ENCODE measurements at places on chromosomes 7 and 10.

GRCh38 chr10:133326745-133327650, 9.7 kb downstream of the CALY start:
- no peak for DNase-seq

DNA sequence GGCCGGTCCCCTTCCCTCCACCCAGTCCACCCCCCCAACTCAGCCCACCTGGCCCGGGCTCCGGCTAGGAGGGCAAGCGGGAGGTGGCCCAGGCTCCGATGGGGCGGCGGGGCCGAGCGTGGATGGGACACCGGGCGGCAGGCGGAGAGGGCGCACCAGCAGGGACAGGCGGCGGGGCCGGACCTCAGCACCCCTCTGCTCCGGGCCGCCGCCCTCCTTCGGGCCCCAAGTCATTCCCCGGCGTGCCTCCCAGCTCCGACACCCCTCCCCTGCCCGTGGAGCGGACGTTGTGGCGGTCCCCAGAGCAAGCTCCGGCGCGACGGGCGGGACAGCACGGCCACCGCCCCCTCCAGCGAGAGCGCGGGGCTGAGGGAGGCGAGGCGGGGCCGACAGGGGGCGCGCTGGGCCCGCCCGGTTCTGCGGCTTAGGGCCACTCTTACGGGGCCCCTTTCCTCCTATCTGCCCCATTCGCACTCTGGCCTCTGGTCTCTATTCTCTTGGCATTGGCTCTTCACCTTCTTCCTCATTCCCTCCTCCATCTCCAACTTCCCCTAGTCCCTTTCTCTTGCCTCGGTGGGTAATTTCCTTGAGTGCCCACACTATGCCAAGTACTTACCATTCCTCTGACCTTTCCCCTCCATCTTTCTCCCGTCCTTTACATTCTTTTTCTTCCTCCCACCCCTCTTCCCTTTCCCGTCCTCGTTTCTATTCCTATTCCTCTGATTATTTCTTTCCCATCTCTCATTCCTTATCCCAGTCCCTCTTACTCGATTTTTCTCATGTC, 701 bp upstream of the GBX1 start:
- no peak for DNase-seq

GRCh38 chr10:98217801-98218200, 50.2 kb downstream of the LOXL4 start:
- DNase-seq: no peak

DNA sequence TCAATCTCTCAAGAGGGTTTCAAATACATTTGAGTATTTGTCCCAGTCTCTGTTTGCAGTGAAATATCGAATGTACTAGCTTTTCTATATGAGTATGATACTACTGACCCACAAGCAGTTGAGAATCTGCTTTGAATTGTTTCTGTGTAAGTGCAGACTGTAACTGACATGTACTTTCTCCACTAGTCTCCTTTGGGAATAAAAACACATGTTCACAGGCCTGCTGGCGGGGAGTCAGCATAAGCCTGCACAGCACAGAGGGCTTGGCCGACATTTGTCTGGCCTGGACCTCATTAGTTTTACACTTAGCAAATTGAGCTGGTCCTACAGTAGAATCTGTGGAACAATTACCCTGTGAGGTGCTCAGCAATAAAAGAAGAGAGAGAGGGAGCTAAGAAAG, 72.6 kb downstream of the ITGB8 start:
- no peak for DNase-seq

GRCh38 chr7:26688936-26689506, 175.4 kb downstream of the SKAP2 start:
- no peak for DNase-seq

DNA sequence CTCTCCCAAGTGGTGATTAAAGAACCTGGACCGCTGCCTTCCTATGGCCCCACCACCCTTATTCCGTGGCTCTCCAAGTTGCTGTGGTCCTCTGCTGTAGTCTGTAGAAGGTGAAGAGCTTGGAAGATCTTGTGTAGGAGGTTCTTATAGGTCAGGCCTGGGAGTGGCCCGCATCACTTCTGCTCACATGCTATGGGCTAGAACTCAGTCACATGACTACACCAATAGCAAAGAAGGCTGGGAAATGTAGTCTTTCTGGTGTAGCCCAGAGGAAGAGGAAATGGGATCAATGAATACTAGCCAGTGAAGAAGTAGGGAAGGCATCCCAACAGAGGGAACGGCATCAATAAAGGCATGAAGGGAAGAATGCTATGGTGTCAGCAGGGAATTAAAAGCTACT, 41.3 kb upstream of the AOAH start:
- DNase-seq: no peak

GRCh38 chr7:156919132-156919713, 26.2 kb upstream of the LMBR1 start:
- DNase-seq: no peak

- no peak for DNase-seq
These were observed 139.3 kb upstream of the ODAD2 start for GRCh38 chr10:28137907-28138880.

DNA sequence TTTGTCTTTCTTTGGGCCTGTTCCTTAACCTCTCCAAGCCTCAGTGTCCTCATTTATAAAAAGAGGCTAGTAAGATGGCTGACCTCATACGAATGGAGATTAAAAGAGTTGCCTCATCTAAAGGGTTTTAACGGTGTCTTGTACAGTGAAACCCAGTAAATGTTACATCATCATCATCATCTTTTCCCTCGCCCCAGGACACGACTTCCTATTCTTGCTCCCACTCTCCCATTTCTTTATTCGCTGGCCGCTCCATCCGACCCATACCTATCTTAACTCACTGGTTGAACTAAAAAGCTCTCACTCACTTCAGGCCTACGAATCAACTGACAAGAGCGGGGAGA, 554 bp downstream of the FRA10AC1 start:
- DNase-seq: no peak

DNA sequence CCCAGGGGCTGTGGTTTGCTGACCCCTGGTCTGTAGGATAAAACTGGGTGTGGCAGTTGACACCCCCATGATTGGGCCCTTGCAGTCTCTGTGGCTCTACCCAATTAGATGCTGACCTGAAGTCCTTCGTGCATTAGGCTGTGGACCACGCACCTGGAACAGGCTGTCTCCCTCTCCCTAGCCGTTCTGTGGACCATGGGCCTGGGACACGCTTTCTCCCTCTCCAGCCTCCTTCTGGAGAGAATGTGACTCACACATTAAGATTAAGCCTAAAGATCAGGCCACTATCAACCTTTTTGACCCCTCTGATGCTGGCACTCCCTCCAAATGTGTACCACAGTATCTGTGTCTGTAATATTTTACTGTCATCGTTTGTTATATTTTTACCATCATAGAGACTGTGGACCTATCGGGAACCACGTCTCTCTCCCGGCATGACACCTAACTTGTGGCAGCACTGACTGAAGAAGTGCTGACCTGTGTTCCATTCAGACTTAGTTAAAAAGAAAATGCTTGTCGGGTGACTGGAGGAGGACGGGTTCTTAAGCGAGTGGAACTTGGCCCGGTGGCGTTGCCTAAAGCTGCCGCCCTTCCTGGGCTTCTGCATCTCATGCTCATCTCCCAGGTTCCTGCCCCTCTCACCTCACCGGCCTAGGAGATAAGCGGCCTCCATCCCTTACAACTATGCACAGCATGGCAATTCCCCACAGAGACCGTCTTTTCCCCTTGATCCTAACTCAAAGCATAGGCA, 92.8 kb downstream of the WDR37 start:
- DNase-seq: no peak

DNA sequence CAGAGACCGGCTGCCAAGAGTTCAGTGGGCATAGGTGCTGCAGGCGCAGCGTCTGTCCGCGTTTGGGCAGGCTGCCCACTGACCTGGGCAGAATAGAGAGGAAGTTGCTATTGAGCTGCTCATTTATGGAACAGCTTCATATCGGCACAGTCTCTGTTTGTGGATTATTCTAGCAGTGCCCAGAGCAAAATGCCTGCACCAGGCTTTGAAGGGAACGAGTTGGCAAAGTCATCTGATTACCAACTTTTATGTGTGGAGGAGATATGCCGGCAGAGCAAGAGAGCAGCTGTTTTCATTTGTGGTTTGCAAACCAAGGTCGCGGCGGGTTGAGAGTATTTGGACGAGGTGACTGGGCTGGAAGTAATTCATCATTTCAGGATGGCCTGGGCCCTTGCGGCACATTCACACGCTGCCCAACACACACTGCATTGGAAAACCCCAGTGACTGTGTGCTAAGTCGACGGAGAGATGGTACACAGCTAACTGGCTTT, 228.5 kb downstream of the TCERG1L start:
- DNase-seq: no peak

GRCh38 chr7:104938741-104939390, 75.1 kb upstream of the KMT2E start:
- no peak for DNase-seq

DNA sequence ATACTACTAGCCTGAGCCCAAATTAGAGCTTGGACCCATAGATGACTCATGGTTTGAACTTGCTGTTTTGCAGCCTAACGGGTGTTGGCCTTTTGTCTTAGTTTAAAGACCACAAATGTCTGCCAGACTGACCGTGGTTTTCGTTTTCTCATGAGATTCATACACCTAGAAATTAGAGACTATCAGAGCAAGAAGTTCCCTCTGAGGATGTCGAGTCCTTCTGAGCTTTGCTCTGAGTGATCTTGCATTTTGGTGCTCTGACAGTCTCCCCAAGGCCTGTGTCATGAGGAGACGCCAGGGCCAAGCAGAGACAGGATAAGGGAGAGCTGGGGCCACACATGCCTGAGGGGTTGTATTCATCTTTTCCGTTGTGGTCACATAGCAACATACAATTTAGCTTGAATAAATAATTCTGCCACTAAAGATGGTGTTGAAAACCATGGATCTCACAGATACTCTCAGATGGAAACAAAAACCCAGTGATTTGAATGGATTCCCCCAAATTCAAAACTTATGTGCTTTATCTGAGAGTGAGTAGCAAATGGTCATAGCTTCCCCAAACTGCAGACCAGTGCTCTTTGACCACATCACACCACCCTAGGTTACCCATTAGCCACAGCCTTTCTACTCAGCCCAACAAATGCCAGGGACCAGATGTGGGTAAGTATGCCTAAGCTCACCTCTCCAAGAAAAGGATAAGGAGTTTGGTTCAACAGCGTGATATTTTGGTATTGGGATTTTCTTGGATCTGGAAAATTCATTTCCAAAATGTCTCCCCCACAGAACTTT, 762.0 kb upstream of the IGFBP3 start:
- DNase-seq: no peak

- DNase-seq: no peak
These were observed 12.3 kb downstream of the HYCC1 start for GRCh38 chr7:23001610-23002009.

DNA sequence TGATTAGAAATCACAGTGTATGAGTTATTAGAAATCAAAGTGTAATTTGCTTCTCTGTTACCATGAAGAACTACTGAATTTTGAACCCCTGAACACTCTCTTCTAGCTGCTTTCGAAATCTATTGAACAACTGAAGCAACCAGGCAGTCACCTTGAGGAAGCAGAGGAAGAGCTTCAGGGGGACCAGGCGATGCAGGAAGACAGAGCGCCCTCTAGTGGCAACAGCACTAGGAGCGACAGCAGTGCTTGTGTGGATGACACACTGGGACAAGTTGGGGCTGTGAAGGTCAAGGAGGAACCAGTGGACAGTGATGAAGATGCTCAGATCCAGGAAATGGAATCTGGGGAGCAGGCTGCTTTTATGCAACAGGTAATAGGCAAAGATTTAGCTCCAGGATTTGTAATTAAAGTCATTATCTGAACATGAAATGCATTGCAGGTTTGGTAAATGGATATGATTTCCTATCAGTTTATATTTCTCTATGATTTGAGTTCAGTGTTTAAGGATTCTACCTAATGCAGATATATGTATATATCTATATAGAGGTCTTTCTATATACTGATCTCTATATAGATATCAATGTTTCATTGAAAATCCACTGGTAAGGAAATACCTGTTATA, 170.7 kb downstream of the HDAC9 start:
- DNase-seq: peak; percentile 31

DNA sequence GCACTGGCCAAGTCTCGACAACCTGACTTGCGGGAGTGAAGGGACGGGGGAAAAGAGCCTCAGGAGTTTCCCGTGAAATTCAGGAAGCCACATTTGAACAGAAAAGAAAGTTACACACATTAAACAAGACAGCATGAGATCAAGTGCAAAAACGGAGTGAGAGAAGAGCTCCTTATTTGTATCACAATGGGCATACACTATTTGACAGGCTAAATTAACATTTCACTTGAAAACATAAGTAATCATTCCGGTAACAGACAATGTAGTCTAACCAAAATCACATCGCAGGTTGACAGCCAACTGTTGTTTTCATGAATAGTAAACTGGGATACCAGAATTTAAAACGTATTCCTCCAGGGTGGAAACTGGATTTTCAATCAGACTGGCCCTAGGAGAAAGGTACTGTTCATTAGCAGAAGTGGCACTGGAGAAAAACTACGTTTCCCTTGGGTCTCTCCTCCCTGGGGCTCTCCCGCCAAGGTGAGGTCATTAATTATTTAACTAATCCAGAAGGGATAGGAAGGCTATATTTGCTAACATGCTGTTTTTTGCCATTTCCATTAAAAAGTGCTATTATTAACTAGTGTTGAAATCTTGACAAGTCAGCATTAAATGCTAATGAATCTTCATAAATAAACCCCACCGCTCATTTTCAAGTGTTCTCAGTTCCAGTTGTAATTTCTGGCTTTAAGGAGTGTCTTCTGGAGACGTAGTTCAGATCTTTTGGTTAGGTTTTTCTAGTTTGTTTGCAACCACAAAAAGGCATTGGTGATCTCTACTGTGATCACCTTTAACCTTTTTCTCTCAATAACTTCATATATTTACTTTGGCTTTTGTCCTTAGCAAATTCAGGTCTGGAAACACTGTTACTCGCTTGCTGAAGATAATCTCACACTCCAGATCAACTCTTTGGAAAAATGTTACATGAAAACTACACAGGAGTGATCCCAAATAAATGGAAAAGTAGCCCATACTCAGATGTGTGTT, 25.1 kb downstream of the RHEB start:
- no peak for DNase-seq

DNA sequence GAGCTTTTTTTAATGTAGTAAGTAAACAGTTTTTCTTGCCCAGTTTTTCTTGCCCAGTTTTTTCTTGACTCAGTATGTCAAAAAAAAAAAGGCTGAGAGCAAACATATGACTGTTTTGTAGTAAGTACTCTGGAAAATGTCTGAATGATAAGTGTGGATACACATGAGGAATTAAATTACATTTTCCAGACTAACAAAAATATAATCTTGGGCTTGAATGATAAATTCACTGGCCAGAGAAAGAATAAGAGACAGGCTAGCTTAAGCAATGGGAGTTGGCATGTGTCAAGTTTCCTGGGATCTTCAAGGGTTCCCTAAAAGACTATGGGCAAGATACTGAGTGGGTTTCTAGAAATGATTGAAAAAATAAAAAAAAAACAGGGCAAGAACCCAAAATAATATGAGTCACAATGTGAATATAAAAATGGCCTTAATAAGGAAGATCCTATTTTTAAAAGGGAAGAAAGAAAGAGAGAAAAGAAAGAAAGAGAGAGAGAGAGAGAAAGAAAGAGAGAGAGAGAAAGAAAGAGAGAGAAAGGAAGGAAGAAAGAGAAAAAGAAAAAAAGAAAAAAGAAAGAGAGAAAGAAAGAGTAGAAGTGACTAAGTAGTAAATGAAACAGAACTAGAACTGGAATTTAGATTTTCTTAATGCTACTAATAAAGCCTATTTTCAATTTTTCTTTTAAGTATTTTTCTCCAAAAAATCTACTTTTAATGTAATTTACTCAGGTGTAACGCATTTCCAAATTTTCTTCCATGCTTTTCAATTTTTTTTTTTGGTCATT, 60.2 kb downstream of the TFPI2 start:
- DNase-seq: no peak

All from stimulated activated CD8-positive, alpha-beta memory T cell treated with anti-CD3 and anti-CD28 coated beads, Interleukin-2, amount 100 ng/mL, for 1 hour (primary cell).